ENCODE measurements at places on chromosomes 1 and 21.

DNA sequence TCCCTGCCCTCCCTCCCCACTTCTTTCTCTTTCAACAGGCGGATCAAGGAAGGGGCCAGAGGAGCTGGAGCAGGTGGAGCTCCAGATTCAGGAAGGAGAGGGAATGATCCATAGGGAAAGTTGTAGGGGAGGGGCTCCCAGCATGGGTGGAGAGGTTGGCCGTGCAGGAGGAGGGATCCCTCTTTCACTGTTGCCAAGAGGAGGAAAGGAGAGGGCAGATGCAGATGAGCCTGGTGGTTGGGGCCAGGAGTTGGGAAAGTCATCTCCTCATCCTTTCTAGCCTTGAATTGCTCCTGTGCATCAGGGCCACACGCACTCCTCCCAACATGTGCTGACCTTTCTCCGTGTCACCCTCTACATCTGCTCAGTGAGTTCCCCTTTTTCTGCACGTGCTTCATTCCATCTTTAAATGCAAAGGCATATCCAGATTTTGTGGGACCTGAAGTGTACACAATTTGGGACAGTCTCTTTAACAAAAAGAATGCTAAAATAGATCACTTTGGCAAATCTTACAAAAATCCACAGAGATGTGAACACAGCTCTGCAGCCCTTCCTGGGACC is 32.4 kb downstream of the ZBTB18 start:
- no peak for DNase-seq

DNA sequence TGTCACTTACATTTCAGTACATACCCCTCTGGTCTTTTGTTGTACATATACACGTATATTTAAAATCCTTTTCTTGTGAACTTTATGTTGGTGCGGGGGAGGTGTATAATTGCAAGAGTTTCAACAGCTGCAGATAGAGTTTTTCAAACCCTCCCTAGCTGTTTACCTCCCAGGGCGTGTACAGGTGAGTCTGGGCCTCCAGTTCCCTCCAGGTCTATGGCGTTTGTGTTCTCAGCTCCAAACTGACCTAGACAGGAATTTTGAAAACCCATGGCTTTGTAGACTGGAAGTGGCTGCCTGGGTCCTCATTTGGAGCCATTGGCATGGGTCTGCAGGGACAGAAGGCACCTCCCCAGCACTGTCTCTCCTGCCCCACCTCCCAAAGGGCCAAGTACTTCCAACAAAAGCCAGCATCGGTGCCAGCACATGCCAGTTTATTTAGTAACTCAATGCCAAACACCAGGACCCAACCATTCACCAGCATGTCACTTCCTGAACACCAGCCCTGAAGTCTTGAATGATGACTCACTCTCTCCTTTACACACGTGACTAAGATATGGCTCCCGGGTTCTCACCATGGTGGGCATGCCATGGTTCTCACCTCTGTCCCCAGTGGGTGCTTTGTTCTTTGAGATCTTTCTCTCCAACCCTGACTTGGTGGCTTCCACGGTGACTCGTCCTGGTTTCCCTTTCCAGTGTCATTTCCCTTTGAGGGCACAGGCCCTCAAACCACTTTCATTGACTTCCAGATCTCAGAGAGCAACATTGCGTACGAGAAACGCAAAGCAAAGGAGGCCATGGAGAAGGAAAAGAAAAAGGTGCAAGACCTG is 57.3 kb upstream of the EFHD2 start:
- peak; percentile 75 for DNase-seq

DNA sequence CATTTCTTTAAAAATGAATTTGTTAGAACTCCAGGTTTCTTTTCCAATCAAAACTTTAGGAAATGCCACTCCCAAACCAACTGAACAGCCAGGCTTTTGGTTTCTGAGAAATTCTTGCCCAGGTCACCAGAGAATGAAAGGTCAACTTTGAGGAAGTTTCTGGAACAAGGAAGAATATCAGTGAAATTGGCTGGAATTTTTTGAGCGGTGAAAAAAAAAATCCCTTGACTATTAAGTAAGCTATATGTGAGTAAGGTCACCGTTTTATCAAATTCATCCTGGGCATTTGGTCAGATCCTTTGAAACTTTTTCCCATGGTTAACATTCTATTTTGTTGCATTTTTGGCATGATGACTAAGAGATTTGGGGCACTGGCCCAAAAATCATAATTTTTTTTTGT is 469.3 kb downstream of the LTN1 start:
- no peak for DNase-seq

GRCh38 chr1:222114536-222115156 is 372.8 kb upstream of the DUSP10 start:
- no peak for DNase-seq

- DNase-seq: no peak
These were observed 8.4 kb upstream of the COL18A1 start for GRCh38 chr21:45396620-45396995.

- no peak for DNase-seq
These were observed 18.6 kb upstream of the PRDM15 start for GRCh38 chr21:41897700-41898099.

- no peak for DNase-seq
These were observed 109.1 kb downstream of the MRPS6 start for GRCh38 chr21:34182436-34182835.

- DNase-seq: no peak
These were observed 35.4 kb upstream of the AGPAT3 start for GRCh38 chr21:43829575-43830119.

DNA sequence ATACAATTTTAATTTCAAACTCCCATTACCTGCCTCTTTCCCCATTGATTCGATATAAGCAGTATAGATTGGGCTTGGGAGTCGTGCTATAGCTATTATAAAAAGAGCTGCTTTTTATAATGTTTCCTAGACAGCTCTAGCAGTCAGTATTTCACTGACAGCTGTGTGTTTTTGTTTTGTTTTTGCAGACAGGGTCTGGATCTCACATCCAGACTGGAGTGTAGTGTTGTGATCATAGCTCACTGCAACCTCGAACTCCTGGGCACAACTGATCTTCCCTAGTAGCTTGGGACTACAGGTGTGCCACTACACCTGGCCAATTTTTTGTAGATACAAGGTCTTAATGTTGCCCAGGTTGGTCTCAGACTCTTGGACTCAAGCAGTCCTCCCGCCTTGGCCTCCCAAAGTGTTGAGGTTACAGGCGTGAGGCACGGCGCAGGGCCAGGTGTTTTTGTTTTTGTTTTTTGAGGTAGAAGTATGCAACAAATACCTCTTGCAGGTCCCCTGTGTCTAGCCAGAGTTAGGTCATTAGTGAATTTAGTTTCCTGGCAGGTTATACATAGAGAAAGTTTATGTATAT is 1.7 kb downstream of the NASP start:
- no peak for DNase-seq
